ENCODE measurements at places on chromosomes 1 and 21. TPM values are rescaled to one million over a fixed set of nuclear protein-coding genes. Genes with fewer than 3 reads are reported as not detected.

The AHDC1 gene
- total RNA-seq: 21.6 TPM

The PDE9A gene
- total RNA-seq: 7.5 TPM

The PTGER3 gene
- total RNA-seq: 1.3 TPM

GRCh38 chr1:185238447-185238846 lies 78.6 kb downstream of the IVNS1ABP start:
- peak overlapping the region; percentile 30 for H3K4me3 ChIP-seq
- DNase-seq: no peak
- peaks cover 12% of the 10 kb centered on the region for H3K4me1 ChIP-seq
- no peak overlapping the region for H3K27ac ChIP-seq

DNA sequence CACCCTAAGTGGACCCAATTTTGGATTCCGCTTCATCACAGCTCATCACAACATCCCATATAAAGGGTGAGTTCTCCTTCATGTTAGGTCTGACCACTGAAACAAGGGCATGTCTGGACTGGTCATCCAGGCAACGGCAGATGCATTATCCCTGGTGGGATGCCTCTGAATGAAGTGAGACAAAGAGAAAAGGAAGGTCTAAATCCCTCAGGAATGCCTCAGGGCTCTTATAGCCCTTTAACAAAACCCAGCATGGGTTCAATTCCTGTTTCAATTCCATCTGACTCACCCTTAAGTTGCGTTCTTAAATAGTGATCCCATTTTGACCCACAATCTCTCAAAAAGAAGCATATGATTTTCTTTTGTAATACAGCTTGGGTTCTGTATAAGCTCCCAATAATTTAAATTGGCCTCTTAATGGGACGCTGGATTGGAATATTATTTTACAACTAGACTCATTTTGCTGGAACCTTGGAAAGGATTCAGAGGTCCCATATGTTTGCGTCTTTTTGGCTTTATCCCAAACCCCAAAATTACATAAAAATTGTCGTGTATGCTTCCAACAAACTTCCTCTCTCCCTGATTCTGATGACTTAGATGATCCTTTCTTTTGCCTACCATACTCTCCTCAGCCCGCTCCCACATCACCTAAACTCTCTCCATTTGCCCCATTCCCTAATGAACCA lies 287.4 kb upstream of the ZP4 start:
- H3K4me1 ChIP-seq: no peaks in the 10 kb centered on the region
- DNase-seq: no peak
- no peak overlapping the region for H3K27ac ChIP-seq
- H3K4me3 ChIP-seq: no peak overlapping the region
- H3K27me3 ChIP-seq: no peaks in the 10 kb centered on the region
- no peaks in the 10 kb centered on the region for H3K36me3 ChIP-seq

DNA sequence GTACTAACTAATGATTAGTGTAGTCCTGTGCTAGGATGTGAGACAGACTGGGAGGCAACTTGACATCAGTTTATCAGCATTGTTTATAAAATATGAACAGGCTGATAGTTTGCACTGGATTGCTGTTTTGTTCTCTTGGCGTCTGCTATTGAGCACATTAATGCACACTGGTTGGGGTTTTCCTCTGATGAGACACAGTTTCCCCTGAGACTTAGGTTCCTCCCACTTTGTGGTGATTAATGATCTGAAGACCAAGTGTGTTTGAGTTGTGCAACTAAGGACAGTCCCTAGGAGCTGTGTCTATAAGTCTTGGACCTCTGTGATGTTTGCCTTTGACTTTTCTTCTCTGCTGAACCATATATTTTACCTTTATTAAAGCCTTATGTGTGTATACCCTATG lies 1015.4 kb downstream of the AMY1C start:
- H3K36me3 ChIP-seq: no peaks in the 10 kb centered on the region
- H3K4me3 ChIP-seq: no peak overlapping the region
- H3K27me3 ChIP-seq: no peaks in the 10 kb centered on the region

GRCh38 chr1:111199881-111200801 lies at the start of gene DENND2D:
Gene DENND2D (minus strand): TSS chr1:111200646. CDS start chr1:111200459, 187 bp downstream.
- peak; percentile 65 for DNase-seq
- no peaks in the 10 kb centered on the region for H3K27me3 ChIP-seq
- H3K27ac ChIP-seq: peak within 1 kb of the TSS; percentile 97

DNA sequence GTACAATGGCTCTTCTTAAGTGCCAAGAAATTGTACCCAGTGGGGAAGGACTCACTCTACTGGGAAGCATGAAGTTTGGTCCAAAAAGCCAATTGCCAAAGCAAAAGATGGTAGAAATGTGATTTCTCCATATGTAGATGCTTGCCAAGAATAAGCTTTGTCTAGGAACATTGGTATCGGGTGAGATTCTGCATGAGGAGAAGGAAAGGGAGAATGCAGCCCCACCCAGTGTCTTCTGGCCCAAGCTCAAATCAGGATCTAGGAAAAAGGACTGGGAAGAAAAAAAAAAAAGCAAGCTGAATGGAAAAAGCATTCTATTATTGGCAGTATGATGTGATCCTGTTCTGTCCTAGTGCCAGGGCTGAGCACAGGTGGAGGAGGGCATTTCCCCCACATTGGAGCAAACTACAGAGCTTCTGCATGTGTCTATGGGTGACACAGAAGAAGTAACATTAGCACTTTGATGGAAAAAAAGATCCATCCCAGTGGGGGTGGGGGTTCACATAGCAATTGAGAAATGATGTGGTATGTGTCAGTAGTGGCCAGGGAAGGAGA lies 226.6 kb downstream of the KCNH1 start:
- no peak overlapping the region for H3K4me3 ChIP-seq
- H3K4me1 ChIP-seq: no peaks in the 10 kb centered on the region
- no peak overlapping the region for H3K27ac ChIP-seq
- DNase-seq: no peak
